ENCODE measurements at places on chromosomes 11 and 22.

- DNase-seq = peak; percentile 76
Measured at GRCh38 chr11:112289588-112290492, 29.2 kb upstream of the PLET1 start.

DNA sequence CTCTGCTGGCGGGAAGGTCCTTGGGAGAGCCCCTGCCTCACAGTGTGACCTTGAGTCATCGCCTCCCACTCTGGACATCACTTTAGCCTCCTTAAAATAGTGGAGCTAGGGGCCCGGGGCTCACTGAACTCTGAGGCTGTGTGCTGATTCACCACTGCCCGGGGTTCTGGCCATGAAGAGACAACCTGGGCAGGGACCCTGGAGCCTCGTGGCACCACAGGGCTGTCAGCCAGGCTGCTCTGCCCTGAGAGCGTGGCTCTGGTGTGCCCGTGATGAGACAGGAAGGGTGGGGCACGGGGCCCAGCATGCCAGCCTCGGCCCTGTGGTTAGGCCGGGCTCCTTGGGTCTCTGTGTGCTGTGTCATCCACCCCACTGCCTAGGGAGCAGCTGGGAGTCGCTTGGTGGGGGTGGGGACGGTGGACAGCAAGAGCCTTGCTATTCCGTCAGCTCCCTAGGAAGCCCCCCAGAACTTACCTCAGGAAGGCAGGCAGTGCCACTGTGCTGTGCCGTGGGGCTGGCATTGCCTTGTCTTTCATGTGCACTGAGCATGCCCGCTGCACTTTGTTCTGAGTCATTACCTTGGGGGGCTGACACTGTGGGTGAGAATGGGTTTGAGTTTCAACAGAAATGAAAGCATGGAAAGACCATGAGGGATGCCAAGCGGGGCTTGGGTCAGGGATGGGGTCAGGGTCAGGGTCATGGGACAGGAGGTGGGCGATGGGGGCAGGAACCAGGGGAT lies 31.7 kb downstream of the TPCN2 start:
- DNase-seq = no peak

GRCh38 chr11:88042238-88042637 lies 133.0 kb downstream of the RAB38 start:
- no peak for DNase-seq

- no peak for DNase-seq
Measured at GRCh38 chr22:46972901-46973831, 210.7 kb downstream of the TBC1D22A start.

GRCh38 chr11:35420371-35420770 lies 1.0 kb upstream of the SLC1A2 start:
- DNase-seq = no peak

DNA sequence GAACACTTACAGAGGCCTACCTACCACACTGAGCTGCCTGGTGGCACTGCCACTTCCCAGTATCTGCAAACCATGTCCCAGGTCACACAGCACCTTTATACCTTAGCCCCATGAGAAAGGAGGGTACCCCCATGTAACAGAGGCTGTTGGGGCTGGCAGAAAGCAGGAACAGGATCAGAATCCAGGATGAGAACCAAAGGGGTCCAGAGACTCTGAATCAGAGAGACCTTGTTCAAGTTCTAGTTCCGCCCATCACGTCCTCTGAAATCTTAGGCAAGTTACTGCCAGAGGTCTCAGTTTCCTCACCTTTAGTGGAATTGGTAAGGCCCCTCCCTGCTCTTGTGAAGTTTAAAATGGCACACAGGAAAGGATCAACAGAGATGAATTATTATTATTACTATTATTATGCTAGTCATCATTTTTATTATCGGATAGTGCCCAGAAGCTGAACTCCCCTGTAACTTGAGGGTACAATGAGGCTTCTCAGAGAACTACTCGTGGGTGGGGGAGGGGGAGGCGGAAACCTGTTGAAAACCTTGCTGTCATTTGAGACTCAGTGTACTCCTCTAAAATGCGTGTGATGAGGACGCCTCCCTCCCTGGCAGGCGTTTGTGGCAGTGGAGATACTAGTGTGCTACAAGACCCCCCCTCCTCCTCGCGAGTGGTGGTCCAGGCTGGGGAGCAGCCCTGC lies 9.3 kb downstream of the SELENOM start:
- no peak for DNase-seq

DNA sequence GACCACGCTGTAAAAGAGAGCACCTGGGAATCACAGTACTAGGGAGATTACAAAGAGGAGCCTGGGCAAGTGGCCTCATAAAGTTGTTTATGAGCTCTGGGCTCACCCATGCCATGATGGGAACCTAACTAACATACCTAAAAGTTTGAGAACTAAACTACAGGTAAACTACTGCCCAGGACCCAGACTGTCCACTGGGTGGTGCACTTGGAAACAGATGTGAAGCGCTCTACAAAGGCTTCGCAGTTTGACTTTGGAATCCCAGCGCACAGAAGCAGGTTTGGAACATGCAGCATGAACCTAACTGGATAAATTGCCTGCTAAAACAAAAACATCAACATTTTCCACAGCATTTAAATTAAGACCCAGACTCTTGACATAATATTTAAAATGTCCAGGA lies 418.6 kb downstream of the FAM181B start:
- no peak for DNase-seq

- no peak for DNase-seq
Measured at GRCh38 chr11:65150509-65151299, 16.4 kb upstream of the SYVN1 start.

- no peak for DNase-seq
Measured at GRCh38 chr22:42317008-42317407, 46.6 kb upstream of the TCF20 start.

- no peak for DNase-seq
Measured at GRCh38 chr11:26510164-26510563, 61.9 kb downstream of the MUC15 start.

- DNase-seq = no peak
Measured at GRCh38 chr11:59180168-59180776, 8.3 kb downstream of the DTX4 start.

- DNase-seq = no peak
Measured at GRCh38 chr11:11624926-11625325, 3.1 kb upstream of the GALNT18 start.

GRCh38 chr11:99739464-99740089 lies 718.8 kb downstream of the CNTN5 start:
- no peak for DNase-seq

- DNase-seq = no peak
Measured at GRCh38 chr22:32951076-32951806, 106.9 kb downstream of the SYN3 start.

GRCh38 chr11:101863361-101863760 lies 51.4 kb upstream of the CEP126 start:
- DNase-seq = no peak

GRCh38 chr11:66130978-66131377 lies 60.9 kb downstream of the PACS1 start:
- no peak for DNase-seq

GRCh38 chr22:48605856-48606481 lies 1221.7 kb downstream of the BRD1 start:
- DNase-seq = no peak

DNA sequence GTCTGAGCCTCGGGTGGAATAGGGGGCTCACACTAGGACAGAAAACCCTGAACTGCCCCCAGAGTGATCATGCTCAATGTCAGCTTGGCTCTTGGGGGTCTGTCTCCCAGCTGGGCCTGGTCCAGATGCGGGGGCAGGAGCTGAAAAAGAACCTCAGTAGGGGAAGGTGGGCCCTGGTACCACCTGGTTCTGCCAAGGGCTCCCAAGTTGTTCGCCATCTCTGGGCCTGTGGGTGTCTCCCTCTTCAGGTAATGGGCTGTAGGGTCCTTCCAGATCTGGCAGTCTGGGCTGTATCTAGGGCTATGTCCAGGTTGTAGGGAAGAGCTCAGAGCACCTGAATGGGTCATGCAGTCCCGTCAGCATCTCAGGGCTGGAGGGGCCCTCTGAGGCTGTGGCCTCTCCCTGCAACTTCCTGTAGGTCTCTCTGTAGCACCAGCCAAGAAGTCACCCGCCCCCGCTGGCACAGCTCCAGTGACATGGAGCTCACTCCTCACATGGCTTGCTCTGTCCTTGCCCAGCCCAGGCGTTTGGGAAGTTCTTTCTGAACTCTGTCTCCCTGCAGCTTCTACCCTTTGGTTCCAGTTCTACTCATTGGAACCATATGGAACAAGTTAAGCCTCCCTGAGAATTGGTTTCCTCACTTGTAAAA lies 33.0 kb upstream of the SOX10 start:
- DNase-seq = no peak

GRCh38 chr22:33539902-33540751 lies 380.1 kb downstream of the LARGE1 start:
- no peak for DNase-seq

DNA sequence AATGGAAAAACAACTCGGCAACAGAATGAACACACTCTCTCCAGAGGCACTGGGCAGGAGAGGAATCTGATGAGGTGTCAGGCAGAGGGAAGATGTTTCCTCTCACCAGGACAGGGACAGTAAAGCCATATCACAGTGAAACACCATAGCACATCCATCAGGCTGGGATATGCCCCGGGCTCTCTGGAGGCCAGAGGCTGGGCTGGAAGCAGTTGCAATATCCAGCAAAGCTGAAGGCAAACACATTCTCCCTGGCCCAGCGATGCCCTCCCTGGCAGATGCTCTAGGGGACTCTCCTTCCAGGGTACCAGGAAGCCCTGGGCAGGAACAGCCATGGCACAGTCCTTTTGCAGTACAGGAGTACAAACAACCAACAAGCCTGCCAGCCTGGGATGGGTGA lies 11.1 kb downstream of the RSPH14 start:
- DNase-seq = no peak

DNA sequence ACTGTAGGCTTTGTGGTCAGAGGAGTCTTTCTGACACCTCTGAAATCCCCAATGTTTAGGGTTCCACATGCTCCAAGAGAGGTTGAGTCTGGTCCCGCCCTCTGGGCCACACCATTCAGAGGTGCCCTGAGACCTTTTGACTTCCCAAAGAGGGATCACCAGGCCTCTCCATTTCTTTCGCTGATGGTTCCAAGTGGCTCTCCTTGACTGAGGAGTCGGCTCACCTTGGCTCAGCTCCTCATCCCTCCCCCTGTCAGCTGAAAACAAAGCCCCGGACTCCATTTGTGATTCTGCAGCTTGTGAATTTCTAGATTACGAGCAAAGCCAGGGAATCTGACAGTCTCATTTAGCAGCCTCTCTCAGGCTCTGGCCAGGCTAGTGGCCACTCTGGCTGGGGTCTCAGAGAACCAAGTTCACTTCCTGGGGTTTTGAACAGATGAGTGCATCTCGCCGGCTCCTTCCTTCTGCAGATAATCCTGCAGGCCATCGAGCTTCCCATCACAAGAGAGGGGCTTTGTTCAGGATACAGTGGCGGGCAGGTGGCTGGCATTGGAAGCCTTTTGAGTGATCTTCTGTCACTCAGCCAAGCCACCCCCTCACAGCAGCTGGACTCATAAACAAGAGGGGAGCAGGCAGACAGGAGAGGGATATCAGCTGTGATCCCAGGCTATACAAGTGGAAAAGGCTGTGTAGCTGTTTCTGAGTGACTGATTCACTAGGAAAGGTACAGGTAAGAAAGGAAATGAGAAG lies 102.9 kb downstream of the TRIM29 start:
- no peak for DNase-seq

DNA sequence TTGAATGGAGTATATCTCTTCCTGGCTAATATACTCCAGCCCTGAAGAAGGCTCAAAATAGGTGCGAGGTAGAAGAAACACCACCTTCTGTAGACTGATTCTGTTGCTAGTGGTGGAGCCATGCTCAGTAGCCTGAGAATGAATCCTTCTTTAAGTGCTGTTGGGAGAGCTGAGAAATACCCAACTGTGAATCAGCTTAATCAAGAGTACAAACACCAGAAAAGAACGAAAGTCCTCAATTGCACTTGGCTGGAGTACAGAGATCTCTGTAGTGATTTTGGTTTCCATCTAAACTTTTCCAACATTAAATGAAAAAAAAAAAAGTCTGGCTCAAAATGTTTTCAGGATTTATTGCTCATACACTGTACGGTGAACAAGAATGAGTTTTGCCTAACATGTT lies 619.1 kb downstream of the METTL15 start:
- DNase-seq = no peak

DNA sequence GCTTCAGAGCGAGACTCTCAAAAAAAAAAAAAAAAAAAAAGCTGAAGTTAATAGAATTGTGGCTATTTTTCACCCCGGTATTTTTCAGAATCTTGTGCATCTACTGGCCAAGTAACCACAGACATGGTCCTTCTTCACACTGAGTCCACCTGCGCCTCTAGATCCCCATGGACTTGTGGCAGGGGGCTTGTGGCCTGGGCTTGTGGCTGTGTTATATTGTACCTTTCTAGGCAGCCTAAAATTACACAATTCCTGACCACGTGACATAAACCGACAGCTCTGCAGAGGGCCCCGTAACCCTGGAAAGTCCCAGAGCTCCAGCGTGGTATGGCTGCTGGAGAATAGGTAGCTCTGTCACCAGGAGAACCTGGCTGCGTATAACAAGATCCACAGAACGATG lies 10.9 kb upstream of the NAALADL1 start:
- DNase-seq = no peak

DNA sequence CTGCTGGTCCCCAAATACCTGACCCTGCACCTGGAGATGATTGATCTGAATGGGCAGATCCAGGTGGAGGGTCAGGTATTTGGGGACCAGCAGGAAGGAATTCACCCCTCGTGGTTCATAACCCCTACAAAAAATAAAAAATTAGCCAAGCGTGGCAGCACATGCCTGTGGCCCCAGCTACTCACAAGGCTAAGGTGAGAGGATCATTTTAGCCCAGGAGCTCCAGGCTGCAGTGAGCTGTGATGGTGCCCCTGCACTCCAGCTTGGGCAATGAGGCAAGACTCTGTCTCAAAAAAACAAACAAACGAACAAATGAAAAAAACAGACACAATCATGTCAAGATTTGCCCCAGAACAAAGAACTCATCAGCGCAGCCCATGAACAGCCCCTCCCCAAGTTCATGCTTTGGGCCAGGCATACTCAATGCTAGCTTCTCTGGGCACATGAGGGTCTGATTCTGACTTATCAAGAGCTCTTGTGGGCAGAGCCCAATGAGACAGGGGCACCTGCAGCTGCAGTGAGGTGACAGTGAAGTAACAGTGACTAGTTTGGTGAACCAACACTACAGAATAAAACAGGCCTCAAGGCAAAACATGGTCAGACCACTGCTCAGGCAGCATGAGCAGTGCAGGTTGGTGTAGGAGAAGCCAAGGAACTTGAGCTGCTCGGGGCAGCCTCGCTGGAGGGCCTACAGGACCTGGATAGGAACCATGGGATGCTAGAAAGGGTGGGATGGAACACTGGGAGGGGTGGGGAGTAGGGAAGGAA lies 10.2 kb upstream of the FCHSD2 start:
- no peak for DNase-seq

GRCh38 chr11:16806791-16807190 lies 68.3 kb downstream of the C11orf58 start:
- no peak for DNase-seq

GRCh38 chr22:32920032-32920628 lies 118.6 kb downstream of the TIMP3 start:
- DNase-seq = no peak
